ENCODE measurements at places on chromosomes 6 and 20. TPM values are rescaled to one million over a fixed set of nuclear protein-coding genes. Genes with fewer than 3 reads are reported as not detected.

HCK gene
- total RNA-seq, result 94.3 TPM

IPCEF1 gene
- 5.6 TPM for total RNA-seq

TUBE1 gene
- 59.2 TPM for total RNA-seq

AIF1 gene
- total RNA-seq, result 38.7 TPM

ARMC12 gene
- 0.20 TPM for total RNA-seq

PAX1 gene
- not detected for total RNA-seq

COQ3 gene
- total RNA-seq, result 2.8 TPM
